ENCODE measurements at places on chromosomes 4 and X.

DNA sequence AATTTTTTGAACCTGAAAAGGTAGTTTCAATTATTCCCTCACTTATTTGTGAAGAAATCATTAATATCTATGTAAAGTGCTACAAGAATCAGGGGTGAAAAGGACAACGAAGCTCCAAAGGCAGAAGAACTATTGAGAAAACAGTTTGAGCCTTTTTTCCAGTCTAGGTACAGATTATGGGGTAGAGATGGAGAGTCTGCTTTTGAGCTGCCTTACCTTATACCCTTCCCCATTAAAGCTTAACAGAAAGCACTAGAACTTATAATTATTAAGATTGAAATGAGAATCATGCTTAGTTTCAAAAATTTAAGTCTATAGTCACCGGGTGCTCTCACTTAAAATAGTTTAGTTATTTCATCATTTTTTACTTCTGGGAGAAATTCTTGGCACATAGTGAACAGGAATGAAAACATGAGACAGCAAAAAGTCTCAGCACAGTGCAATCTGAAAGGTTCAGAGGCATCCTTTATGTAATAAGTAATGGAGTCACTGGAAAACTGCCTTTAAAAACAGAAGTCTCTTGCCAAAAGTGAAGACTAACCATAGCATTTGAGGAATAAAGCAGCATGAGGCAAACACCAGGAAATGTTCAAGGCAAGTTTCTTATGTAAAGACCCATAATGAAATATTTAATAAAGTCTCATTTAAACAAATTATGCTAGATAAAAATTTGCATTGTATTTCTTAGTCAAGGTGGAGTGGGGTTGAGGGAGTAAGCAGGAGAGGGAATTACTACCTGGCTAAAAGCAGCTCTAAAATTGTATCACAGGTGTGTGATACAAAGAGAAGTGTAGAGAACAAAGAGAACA is 5.1 kb upstream of the DCLK2 start:
- peak; percentile 78 for DNase-seq

DNA sequence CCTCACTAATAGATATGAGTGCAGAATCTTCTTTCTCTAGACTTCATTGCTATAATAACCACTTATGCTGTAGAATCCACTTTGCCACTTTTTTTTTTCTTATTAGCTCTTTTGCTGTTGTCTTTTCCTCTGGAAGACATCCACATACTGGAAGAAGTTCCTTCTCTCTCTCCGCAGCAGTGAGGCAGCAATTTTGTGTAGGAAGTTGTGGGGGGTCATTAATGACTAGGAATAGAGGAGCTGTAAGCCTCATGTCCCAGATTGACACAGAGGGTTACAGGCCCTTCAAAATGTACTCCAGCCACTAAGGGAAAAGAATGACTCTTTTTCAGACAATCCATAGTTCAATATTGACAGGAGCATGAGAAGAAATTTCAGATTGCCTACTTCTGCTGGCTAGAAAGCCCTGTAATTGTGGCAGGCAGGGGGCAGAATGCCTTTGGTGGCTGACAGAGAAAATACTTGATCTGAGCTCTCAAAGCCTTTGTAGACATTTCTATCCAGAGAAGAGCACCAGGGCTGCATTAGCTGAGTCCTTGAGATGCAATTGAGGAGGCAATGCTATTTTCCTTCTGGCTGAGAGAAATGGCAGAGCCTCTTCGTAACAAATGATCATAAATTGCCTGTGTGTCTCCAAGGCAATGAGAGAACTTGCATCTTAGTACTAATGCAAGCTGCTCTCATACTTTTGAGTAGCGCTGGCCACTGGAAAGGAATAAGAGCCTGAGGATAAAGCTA is 856.2 kb downstream of the STIM2 start:
- no peak for DNase-seq

DNA sequence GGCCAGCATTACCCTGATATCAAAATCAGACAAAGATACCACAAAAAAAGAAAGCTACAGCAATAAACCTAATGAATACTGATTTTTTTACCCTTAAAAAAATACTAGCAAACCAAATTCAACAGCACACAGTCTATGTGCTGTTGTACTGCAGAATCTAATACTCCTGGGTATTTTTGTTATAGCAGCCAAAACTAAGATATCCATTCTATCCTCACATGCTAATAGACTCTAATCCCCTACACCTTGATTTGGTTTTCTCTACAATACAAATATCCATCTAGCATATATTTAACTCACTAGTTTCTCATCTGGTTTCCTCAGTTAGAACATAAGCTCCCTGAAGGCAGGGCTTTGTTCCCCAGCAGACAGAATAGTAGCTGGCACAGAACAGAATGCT is 12.4 kb downstream of the CLOCK start:
- no peak for DNase-seq

GRCh38 chr4:108561116-108561515 is 59.3 kb upstream of the RPL34 start:
- DNase-seq = no peak

- no peak for DNase-seq
These were observed 55.6 kb upstream of the NKAP start for GRCh38 chrX:119999087-119999634.

GRCh38 chrX:13520936-13521335 is 48.5 kb upstream of the EGFL6 start:
- DNase-seq = no peak

DNA sequence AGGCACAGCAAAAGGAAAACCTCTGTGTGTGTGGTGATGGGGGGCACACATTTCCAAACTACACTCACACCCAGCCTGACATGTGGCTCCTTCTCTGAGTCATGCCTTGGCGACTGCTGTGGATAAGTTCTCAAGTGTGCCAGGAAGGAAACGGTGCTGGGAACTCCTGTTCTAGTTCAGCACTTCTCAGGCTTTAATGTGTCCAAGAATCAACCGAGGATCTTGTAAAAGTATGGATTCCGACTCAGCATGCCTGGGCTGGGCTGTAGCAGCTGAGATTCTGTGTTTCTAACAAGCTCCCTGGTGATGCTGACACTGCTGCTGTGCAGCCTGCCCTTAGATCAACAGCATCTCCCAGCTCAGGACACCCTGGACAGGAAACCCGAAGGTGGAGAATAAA is 20.2 kb downstream of the CLNK start:
- peak; percentile 92 for DNase-seq

Data from foreskin fibroblast (primary cell).